ENCODE measurements at places on chromosomes 12 and 14.

- no peak for DNase-seq
These were observed 88.0 kb downstream of the TMEM132D start for GRCh38 chr12:129815846-129816245.

- DNase-seq: no peak
These were observed at the start of gene PLBD1 for GRCh38 chr12:14567351-14568162. Gene PLBD1, minus strand, starts transcription at chr12:14567883. Its CDS starts 187 bp downstream, at chr12:14567696.

- no peak for DNase-seq
These were observed 87.2 kb downstream of the ZFC3H1 start for GRCh38 chr12:71576496-71576895.

DNA sequence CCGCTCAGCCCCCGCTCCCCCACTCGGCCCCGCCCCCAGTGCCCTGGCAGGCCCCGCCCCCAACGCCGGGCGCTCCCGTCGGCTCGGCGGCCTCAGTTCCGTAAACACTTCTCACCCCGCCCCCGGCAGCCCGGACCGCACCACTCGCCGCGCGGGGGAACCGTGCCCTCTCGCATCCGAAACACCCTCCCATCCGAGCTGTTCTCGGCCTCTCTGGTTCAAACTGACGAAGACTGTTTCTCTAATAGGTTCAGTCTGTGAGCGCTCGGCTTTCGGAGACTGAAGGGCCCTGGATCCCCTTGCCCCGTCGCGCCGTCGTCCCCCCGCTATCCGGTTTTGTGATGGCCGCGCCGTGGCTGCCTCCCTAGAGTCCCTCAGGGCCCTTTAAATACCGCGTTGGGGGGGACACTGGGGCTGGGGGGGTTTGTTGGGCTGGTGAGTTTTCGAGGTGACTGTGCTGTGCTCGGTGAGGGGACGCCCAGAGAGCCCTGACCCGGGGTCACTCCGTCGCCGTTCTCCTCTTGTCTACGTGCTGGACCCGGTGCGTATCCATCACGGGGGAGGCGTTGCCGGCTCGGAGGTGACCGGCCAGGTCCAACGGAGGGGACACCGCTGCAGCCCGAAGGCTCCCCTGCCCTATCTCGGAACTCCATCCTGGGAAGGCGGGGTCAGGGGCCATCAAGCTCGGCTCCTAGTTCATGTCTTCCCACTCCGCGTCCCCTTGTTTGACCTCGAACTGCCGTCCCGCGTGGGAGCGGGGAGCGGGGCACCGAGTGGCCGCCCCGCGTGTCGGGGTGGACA is at the start of gene TCP11L2:
Gene TCP11L2, plus strand, starts transcription at position 333 of the 801 bp plus-strand sequence. CDS start 8,343 bp downstream, outside the sequence.
- DNase-seq: peak; percentile 90

DNA sequence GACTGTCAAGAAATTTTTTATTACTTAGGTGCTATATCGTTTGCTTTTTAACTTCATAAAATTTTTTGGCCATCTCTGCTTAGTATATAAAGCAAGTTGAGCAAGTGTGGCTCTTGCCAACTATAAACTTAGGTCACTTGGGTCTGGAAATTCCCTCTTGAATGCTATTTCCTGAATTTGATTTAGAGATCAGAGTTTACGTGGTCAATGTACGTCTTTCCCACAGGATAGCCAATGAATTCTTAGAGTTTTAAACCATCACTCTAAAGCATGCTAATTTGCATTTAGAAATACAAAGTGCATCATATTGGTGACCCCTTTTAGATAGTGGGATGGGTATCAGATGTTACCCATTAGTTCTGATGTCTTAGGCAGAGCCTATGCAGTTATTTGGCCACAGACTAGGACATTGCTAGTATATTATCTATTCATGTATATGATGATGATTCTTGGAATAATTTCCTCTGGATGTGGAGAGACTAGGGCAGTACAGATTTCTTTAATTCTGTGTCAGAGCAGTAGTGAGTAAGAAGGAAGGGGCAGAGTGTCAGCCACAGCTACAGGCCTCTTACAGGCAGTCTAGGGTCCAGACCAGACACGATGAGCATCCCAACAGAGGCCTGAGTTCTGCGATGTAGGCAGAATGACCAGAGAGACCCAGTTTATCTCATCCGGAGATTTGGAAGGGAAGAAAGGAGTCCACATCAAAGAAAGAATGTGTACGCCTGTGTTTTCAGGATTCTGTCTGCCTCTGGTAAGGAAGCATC is 30.3 kb downstream of the SCN8A start:
- DNase-seq: no peak

DNA sequence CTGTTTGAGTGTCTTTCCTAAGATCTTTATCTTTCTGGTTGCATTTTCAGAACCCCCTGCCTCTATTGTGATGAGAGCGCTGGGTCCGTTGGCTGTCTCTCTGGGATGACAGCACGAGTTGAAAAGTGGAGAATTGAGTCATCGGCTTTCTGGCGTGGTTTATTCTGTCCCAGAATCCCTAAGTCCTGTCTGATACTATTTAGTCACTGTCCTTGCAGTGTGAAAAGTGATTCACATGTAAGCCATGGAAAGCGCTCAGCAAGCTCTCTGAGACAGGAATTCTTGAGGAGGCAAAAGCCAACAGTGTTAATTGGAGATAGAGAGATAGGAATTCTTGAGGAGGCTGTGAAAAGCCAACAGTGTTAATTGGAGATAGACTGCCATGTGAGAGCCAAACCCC is 121.7 kb downstream of the CHST11 start:
- no peak for DNase-seq

- DNase-seq: no peak
These were observed 120.8 kb downstream of the PTCSC3 start for GRCh38 chr14:36055681-36056225.

DNA sequence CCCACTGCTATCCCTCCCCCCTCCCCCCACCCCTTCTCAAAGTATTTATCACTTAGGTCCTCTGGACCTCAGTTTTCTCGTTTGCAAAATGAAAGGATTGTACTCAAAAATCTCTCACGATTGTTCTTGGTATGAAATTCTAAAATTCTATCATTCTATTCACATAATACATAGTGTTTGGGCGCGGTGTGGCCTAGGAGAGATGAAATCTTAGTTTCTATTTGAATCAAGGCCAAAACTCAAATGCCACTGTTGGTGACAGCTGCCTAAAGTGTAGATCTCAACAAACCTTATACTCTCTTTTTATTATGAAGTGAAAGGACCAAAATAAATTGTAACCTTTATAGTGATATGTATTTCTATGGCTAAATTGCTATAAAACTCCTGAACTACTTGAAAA is 23.7 kb upstream of the YAF2 start:
- DNase-seq: no peak

GRCh38 chr14:102239231-102239630 is 65.7 kb downstream of the MOK start:
- no peak for DNase-seq

GRCh38 chr14:83764656-83765599 is 1765.0 kb upstream of the FLRT2 start:
- DNase-seq: no peak

DNA sequence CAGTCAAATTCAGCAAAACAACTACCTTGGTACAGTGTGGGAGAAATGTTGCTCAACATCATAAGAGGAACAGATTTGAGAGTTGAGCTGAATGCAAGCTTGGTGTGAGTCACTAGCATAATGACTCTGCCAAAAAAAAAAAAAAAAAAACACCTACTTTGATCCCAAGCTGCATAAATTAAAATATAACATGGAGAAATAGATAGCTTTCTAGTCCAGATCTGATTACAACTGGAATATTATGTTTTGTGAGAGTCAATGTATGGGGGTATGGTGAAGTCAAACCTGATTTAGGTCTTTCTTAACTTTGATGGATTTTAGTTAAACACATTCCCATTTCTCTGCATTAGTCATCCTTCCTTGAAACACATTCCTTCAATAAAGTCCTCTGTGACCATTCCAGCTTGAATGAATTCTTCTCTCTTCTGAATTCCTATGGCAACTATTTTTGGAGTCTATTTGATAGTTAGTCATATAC is 188.1 kb downstream of the SLC5A8 start:
- no peak for DNase-seq

GRCh38 chr12:50517421-50518048 is 12.8 kb downstream of the DIP2B start:
- DNase-seq: peak; percentile 37

- DNase-seq: peak; percentile 88
These were observed 13.2 kb downstream of the PXN start for GRCh38 chr12:120252071-120252906.

DNA sequence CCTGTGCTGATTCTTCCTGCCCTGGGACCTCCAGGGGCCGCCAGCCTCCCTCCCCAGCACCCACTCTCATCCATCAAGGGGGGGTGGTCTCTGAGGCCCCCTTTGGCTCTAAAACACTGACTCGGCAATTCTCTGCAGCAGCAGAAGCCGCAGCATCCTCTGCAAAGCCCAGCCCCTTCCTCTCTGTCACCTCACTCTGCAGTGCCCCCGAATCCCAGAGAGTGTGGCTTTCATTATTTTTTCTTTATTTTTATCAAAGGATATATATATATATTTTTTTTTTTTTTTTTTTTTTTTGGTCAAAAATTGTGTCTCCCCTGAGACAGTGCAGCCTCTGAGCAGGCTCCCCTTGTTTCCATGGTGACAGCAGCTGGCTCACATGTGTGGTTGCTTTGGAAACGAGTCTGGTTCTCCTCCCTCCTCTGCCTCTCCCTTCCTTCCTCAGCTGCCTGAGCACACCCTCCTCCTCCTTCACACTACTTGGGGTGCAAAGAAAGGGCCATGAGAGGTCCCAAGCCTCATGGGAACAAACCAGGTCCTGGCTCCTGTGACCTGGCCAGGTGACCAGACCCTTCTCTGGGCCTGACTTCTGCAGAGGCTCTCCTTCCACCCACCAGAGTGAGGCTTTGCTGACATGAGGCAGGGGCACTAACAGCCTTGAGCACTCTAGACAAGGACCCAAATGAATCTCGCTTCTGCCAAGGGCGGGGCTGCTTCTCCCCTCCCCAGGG is 100.5 kb downstream of the LRRC74A start:
- DNase-seq: peak; percentile 88

GRCh38 chr14:24259282-24260025 is 3.5 kb downstream of the TGM1 start:
- no peak for DNase-seq

DNA sequence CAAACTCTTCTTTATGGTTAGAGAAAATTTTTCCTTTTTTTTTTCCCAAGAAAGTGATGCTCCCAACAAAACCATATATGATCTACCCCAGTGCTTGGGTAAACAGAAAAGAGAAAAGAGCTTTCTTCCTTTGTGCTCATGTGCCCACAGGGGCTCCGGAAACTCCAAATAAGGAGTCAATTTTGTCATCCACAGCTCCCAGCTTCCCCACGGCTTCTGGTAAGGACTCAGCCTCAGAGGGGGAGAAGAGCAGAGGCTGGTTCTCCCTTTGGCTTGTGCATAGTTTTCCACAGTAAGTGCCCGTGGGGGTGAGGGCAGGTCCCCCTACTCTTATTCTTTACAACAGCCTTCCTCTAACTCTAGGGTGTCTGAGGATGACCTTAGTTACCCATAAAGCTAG is 13.3 kb upstream of the RGS6 start:
- no peak for DNase-seq
